ENCODE measurements at places on chromosomes 7 and 10.

- no peak for DNase-seq
Measured at GRCh38 chr7:105728028-105728427, 146.7 kb upstream of the EFCAB10 start.

DNA sequence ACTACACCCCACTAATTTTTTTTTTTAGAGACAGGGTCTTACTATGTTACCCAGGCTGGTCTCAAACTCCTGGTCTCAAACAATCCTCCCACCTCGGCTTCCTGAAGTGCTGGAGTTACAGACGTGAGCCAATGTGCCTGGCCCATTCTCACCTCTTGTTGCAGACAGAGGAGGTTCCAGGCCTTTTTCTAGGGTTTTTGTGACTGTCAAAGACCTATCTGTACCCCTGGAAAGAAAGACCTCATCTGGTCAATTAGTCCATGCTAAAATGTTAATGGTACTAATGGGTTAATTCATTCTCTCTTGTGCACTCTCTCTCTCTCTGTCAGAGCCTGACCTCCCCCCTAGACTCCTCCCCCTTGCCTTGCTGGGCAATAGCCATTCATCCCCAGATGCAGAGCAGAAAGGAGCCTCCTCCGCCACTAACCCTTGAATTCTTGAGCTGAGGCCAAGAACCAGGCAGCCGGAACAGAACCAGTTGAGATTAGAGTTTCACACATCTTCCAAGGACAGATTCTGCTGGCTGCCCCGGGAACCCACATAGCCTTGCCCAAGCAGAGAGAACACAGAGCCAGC is 209.7 kb downstream of the SKIDA1 start:
- DNase-seq = peak; percentile 84

DNA sequence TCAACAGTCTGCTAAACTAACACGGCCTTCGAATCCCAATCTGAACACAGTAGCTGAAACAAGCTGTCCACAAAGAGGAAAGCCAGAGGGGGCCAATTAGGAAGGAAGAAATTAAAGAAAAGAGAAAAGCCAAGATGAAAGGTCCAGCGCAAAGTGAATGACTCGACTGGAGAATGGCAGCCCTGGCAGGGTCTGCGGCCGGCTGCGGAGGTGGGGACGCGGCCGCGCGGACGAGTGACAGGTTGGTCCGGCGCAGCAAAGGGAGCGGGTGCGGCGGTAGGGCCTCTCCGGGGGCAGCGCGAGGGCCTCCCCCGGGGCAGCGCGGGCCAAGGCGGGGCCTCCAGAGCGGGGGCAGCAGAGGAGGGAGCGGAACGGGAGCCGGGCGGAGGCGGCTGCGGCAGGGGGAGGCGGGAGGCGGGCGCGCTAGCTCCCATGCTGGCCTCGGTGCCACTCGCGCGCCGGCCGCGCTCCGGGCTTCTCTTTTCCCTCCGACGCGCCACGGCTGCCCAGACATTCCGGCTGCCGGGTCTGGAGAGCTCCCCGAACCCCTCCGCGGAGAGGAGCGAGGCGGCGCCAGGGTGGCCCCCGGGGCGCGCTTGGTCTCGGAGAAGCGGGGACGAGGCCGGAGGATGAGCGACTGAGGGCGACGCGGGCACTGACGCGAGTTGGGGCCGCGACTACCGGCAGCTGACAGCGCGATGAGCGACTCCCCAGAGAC is at the start of gene VWC2:
Gene VWC2 (plus strand): TSS at position 421 of the 718 bp plus-strand sequence. CDS start 1,798 bp downstream, outside the sequence.
- DNase-seq = peak; percentile 58

DNA sequence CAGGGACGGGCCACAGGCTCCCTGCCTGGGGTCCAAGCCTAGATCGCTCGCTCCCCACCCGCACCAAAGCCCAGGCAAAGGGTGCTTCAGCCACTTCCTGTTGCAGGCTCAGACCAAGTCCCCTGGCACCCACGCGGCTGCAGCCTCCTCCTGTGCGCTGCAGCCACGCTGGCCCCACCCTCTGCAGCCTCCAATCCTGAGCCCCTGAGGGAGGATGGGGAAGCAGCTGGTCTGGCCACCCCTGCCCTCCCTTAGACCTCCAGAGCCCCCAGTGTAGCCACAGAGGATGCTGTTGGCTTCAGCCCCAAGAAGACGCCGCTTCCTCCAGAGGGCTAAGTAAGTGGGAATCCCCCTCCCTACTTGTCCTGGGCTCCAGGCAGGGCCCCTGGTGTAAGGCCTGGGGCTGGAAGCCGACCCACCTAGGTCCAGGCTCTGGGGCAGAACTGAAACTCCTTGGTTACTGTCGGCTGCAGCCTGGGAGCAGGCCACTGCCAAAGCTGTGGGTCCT is 9.4 kb downstream of the LIMK1 start:
- DNase-seq = no peak

DNA sequence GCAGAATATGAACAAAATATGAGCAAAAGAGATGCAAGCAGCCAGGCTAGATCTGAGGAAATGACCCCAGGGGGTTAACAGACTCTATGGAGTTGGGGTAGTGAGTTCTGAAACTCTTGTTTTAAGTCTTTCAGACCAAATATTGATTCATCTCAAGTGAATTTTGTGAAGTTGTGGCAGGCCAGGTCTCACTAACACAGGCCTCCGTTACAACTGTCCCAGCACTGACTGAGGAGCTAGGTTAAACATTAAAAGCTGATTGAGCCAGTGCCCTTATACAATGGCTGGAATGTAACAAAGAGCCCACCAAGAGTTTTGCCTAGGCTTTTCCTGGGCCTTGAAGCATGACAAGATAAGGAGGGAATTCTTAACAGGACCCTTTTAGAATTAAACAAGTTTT is 192.3 kb upstream of the STK17A start:
- DNase-seq = no peak

DNA sequence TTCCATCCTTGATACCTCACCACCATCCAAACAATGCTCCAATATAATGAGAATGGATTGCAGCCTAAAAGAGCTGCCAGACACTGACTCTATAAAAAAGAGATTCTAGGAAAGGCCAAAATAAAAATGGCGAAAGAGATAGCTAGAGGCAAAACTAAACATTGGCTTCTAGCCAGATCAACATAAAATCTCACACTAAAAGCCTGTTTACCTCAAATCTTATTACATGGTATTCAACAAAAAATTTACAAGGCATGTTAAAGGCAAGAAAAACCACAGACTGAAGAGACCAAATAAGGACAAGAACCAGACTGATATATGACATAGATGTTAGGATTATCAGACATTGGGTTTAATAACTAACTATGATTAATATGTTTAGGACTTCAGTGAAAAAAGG is 1127.0 kb downstream of the DNAJB9 start:
- DNase-seq = no peak

GRCh38 chr10:128916383-128916782 is 550.7 kb upstream of the MGMT start:
- no peak for DNase-seq

GRCh38 chr10:104117839-104118323 is 4.1 kb upstream of the SFR1 start:
- DNase-seq = no peak

- DNase-seq = no peak
Measured at GRCh38 chr10:7188456-7189050, 222.3 kb downstream of the SFMBT2 start.

- no peak for DNase-seq
Measured at GRCh38 chr7:121689749-121690148, 183.2 kb upstream of the PTPRZ1 start.

DNA sequence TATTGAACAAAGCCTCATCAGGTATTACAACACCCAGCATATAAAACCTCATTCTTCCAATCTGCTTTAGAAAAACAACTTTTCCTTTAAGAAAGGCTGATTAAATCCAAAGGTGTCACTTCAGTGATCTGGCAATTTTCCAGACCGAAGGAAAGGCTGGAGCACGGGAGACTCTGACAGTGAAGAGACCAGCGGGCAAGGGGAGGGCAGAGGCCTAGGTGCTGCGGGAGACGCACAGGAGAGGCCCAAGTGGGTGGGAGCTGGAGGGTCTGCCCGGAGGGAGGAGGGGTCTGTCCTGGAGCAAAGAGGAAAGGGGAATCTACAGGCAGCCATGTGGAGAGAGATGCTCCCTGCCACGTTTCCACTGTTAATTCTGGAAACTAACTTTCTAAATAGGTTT is 24.3 kb upstream of the PPP2R2D start:
- no peak for DNase-seq

GRCh38 chr10:30625080-30625479 is 4.5 kb downstream of the LYZL2 start:
- no peak for DNase-seq

- DNase-seq = no peak
Measured at GRCh38 chr7:73452999-73453635, 19.5 kb downstream of the FZD9 start.

- DNase-seq = no peak
Measured at GRCh38 chr7:112584290-112584689, 103.5 kb downstream of the LSMEM1 start.

DNA sequence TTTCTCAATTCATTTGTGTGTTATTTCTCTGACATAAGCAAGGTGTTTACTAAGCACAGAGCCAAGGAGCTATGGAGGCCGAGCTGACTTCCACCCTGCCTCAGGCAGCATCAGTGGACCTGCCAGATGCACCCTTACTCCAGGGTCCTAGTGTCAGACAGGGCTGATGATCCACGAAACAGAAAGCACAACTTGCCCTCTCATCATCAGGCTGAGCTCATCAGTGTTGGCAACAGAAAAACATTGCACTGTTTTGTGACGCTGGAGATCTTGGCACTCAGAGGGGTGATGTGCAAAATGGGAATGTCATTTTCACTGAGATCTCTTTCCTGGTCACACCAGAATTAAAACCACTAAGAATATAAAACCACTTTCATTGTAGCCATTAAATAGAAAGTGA is 201.8 kb downstream of the GLI3 start:
- no peak for DNase-seq

DNA sequence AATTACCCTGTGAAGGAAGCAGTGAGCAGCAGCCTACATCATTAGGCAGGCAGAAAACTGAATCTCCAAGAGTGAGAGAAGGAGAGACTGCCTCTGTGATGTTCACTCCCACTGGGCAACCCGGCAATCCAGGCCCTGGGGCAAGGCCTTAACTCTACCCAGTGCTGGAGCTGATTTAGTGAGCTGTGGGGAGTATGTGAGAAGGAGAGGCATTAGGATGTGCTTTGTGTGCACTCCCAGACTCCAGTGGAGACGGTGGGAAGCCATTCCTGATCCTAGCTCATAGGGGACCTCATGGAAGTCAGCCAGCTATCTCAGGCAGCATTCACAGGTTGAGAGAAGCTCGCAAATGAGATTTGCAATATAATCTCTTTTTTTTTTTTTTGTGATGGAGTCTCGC is 41.1 kb upstream of the CDK13 start:
- DNase-seq = no peak

GRCh38 chr7:48638041-48638440 is 286.3 kb upstream of the CDC14C start:
- DNase-seq = no peak

DNA sequence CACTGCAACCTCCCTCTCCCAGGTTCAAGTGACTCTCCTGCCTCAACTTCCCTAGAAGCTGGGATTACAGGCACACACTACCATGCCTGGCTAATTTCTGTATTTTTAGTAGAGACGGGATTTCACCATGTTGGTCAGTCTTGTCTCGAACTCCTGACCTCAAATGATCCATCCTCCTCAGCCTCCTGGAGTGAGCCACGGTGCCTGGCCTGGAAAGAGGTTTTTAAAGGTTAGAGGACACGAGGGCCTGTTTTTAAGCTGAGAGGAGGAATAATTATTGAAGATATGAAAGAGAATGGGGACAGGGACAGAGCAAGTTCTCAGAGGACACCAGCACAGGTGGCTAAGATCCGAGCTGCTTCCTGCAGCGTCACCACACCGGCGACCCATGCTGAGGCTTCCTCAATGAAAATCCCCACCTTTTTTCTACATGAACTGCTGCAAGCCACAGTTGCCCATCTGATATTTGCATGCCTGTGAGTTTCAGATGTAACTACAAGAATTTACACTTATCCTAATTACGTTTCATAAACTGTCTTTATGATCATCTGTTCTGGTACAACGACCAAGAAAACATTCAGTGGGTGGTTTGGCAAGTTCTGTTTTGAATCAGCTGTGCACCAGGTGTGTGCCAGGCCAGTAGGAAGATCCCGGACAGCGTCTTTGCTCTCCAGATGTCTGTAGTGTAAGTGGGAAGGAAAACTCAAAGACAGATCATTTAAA is 76.0 kb downstream of the HIP1 start:
- DNase-seq = no peak

GRCh38 chr7:134378562-134378961 is 61.8 kb upstream of the SLC35B4 start:
- no peak for DNase-seq

Data from iPS-NIHi11 (cell line).